ENCODE measurements at places on chromosomes 16 and 17.
A peak's percentile ranks its signal among the peaks of the same experiment; 100 is the strongest.

DNA sequence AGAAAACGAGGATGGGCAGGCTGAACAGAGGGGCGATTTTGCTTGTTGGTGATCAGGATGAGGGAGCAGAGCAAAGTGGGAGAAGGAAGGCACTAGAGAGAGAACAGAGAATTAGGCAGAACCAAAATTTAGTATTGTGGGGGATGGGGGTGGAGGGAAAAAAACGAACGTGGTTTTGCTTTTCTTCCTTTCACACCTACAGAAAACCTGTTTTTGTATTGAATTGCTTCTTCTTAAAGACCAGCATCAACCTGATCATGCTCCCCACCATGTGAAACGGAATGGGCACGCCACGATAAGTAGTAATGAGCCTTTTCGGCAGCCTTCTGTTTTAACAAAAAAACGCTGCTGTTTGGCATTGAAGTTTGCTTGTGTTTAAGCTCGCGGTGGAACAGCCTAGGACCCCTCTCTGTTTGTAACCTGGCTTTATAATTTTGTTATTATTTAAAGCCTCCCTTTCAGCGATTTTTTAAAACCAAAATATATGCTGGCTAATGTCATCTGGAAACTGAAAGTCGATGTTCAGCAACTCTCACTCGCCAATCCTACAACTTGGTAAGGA, 36.8 kb downstream of the ERCC4 start:
- DNase-seq: no peak

DNA sequence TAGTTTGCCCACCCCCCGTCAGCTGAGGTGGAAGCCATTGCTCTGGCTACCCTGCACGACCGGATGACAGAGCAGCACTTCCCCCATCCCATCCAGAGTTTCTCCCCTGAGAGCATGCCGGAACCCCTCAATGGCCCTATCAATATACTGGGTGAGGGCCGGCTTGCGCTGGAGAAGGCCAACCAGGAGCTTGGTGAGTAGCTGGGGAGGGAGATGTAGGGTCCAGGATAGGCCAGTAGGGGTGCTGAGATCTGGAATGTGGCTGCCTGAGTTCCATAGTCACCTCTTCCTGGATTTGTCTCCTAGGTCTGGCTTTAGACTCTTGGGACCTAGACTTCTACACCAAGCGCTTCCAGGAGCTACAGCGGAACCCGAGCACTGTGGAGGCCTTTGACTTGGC, 6.4 kb downstream of the PFAS start:
- no peak for DNase-seq

GRCh38 chr17:60825351-60825750, 147.7 kb downstream of the BCAS3 start:
- DNase-seq: no peak

DNA sequence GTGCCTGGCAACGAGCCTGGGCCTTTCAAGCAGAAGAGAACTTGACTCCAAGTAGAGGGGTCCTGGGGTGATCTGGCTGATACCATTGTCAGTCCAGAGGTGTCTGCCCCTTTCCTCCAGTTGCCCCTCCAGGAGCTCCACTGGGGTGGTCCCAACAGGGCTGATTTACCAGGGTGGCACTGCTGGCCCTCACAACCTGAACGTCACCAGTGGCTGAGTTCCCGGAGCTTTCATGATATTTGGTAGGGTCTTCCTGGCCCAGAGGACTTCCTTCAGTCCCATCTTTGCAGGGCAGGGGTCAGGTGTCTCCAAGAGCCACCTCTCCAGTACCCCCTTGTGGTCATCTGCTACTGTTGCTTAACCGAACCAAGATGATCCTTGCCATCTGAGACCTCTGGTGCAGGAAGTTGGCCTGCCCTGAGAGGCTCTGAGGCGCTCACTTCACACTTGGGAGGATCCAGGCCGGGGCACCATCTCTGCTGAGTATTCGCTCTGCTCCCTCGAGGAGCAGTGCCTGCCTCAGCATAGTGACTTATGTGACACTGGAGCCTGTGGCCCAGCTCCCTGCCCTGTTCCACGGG, 3.5 kb downstream of the LIMD2 start:
- DNase-seq: peak; percentile 27

- peak; percentile 23 for DNase-seq
Observed at GRCh38 chr17:79294459-79295071, 219.9 kb downstream of the ENGASE start.

- DNase-seq: no peak
Observed at GRCh38 chr17:63454915-63455314, 8.8 kb upstream of the CYB561 start.
